Upper lobe of left lung (tissue), 6 donors: ENCODE measurements at places on chromosomes 7 and 10.

DNA sequence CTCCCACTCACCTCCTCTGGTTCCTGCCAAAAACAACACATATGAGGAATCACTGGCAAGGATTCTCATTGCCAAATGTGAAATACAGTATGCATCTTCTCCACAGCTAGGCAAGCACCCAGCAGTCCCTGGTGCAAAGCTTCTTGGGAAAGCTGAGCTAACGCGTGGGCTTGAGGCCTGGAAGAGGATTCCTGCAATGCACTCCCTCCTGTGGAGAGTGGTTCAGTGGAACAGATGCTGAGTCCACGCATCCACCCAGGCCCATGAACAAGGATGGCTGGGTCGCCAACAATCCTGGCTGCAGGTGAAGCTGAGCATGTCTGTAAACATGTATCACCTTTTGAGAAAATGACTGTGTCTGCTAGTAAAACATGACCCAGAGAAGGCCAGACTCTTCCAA lies 113.2 kb upstream of the CHST15 start:
- no peak for DNase-seq

- no peak for DNase-seq
Measured at GRCh38 chr10:35668865-35669650, 27.0 kb upstream of the FZD8 start.

- DNase-seq = no peak
Measured at GRCh38 chr7:23017309-23017708, 3.4 kb upstream of the HYCC1 start.

GRCh38 chr7:143331179-143331801 lies 15.4 kb downstream of the CLCN1 start:
- no peak for DNase-seq

DNA sequence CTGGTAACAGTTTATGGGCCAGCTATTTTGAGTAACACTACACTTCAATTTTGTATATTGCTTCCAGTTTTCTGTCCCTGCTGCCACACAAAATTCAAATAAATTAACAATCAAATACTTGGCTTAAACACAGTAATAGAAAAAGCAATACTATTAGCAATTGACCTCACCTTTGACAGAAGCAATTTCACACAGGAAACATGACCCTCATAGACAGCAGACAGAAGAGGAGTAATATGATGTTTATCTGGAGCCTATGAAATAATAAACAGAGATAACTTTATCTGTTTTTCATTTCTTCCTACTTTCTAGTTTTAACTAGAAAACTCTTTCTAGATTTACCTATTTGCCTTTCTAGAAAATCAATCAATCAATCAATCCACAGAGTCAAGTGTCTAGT lies 26.7 kb downstream of the MTPN start:
- DNase-seq = no peak

DNA sequence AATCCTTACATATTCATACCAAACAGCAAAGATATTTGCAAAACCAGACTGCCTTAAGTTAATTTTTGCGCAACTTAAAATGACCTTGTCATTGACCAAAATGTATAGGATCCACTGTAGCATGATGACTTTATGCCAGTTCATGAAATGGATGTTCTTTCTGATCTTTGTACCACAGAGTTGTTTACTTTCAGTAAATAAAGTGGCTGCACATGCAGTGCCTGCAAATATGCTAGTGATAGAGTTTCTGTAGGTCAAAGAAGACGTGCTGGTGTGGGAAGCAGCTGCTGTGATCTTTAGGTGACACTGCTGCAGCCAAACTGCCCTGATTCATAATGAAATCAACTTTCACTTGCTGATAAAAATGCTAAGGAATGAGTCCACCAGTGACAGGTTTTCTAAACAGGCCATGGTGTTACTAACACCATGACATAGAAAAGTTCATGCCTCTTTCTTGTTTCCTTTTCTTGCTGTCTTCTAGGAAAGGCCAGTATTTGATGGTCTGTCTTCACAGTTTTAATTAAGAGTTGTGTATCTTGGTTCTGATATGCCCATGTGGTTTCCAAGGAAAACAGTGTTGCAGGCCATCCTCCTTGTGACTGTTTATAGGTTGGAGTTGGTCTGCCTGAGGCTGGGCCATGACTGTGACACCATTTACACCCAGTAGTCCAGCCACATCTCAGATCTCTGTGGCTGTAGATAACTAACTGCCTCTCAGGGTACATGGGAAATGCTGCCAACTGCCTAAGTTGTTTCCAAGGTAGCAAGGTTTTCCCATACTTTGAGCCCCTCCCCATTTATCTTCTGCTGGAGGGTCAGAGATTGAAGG lies 62.5 kb downstream of the INSYN2A start:
- no peak for DNase-seq

DNA sequence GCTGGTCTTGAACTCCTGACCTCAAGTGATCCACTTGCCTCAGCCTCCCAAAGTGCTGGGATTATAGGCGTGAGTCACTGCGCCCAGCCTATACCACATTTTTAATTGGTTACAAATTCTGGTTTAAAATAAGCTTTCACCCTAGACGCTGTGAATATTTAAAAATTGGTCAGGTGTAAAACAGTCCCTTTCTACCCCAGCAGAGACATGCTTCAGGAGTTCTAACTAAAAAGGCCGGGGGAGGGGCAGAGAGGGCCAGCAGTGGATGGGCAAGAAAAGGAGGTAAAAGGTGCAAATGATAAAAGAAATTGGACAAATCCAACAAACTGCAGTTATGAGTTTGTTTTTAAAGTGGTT lies 70.0 kb downstream of the WAPL start:
- no peak for DNase-seq

DNA sequence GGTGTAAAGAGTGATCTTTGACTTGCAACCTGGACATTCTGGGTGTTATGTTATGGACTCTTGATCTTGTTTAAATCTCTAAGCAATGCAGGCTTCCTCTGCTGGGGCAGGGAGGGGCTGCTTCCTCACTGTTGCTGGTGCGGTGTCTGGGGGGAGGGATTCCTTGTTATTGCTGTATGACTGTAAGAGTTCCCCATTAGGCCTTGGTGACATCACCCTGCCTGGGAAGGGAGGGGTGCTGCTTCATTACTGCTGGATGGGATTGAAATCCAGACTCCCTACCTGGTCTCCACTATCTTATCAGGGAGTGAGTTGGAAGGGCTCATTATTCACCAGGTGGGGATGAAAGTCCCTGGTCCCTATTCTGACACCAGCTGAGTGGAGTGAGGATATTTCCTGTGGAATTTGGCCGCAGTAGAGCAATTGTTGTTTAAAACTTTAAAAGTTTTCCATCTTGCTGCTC lies 8.8 kb downstream of the OGDH start:
- no peak for DNase-seq

GRCh38 chr10:122503886-122504609 lies 42.7 kb downstream of the HTRA1 start:
- no peak for DNase-seq

DNA sequence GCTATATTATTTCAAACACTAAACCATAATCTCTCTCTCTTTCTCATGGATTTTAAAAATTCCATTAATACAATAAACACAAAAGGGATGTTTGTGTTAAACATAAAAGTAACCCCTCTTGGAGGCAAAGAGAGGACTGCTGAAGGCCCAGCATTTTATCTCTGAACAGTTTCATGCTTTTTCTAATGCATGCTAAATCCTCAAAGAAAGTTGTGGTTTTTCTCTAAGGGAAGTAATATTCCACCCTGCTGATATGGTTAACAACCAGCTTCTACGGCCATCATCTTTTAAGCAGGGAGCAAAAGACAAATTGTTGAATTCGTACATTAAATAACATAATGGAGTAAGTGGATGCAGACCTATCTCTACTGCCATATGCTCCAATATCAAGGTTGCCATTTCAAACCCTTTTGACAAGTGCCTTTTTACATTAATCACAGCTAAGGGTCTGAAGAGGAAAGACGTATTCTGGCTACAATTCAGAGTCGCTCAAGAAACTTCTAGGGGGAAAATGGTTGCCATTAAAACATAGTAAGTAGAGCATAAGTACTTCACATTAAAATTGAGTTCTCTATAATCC lies 103.1 kb downstream of the SLC25A13 start:
- DNase-seq = no peak

GRCh38 chr7:37916017-37916672 lies 472 bp downstream of the SFRP4 start:
- DNase-seq = peak; percentile 24

DNA sequence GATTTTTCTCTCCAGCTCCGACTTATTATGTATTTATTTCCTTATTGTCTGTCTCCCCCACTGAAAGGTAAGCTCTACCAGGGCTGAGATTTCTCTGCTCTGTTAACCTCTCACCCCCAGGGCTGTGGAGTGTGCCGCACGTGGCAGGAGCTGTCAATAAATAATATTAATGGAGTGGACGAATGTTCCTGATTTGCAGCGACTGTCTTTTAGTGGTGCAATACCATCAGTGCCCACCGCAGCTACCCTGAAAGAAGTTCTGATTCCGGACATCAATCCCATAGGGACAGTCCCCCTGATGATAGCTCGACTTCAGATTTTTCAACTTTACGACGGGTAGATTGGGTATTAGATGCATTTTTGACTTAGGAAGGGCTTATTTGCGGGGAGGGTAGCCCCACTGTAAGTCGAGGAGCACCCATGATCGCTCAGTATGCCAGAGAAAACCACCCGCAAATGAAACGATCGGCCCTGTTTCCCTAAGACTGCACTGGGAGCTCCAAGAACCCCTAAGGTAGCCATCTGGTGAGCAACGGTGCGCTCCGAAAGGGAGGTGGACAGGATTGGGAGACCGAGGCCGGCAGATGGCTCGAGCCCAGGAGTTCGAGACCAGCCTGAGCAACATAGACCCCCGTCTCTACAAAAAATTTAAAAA lies 986 bp upstream of the PPP2R2D start:
- DNase-seq = no peak

DNA sequence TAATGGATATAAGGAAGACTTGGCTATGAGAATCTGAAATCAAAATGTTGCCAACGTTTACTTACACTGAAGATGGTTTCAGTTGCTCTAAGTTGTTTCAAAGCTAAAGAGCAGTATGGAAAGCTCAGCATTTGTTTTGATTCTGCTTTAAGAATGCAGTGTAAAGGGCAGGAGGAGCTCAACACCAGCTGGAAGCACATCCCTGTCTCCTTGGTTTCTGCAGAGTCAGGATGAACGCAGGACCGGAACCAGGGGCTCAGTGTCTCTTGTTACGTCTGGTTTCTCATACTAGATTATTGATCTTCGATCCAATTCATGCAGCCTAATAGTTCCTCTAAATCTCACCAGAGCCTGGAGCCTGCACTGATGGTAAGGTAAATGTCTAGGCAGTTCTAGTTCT lies 24.1 kb downstream of the ZRANB1 start:
- no peak for DNase-seq

- no peak for DNase-seq
Measured at GRCh38 chr7:92736870-92737269, 99.5 kb downstream of the CDK6 start.

DNA sequence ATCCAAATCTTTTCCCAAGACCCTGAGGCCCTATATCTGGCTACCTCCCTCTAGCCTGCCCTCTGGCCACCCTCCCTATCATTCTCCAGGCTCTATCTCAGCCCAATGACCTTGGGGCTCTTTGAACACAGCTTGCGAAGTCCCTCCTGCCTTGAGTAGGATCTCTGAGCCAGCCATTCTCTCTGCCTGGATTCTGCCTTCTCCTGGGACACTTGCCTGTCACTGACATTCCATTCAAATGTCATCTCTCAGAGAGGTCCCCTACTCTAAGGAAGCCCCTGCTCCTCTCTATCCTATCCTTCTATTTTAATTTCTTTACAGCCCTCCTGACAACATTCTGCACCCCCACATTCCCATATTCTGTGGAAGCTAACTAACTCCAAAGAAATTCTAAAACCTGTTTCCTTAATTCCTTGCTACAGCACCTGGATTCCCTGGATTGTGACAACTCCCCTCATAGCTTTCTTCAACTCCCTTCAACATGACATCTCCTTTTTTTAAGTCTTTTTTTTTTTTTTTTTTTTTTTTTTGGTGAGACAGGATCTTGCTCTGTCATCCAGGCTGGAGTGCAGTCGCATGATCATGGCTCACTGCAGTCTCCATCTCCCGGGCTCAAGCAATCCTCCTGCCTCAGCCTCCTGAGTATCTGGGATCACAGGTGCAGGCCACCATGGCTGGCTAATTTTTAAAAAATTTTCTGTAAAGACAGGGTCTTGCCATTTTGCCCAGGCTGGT lies 81.0 kb upstream of the ASAH2 start:
- no peak for DNase-seq

DNA sequence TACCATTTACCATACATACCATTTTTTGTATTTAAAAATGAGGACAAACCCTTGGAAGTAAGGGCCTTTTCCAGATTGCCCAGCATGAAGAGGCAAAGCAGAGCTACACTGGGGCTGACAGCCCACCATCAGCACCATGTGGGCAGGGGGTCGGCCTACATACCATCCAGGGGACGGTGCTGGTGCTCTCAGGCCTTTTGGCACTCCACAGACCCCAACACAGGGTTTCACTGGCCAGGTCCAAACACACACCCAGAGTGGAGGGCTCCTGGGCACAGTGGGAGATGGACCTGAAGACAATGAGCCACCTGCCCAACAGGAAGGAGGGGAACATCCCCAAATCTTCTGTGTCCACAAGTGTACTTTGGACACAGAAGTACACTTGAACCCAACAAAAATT lies 69.2 kb upstream of the CAMK2B start:
- DNase-seq = no peak

DNA sequence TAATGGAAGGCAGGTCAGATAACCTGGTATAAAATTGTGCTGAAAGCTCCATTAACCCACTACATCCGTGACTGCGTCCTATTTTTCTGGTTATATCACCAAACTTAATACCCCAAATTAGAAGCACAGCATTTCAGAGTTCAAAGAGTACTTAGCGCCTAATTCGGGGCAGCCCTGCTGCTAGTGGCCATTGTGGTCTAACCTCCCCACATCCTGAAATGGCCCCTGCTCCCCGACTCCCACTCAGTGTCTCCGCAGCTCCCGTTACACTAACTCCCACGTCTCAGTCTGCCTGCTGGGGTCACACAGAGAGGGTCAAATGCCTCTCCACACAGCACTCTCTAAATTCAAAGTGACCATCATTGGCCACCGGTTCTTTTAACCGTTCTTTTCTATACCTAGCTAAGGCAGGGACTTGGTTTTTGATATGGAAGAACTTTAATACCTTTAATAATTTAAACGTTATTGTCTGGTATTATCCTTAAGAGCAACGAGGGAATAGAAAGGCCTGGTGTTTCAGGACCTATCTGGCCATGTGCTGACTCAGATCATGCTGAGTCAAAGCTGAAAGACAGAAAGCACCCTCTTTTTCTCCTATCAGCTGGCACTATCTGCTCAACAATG lies 117.1 kb downstream of the KMT2E start:
- no peak for DNase-seq

- DNase-seq = no peak
Measured at GRCh38 chr10:117014835-117015234, 9.8 kb upstream of the SHTN1 start.

DNA sequence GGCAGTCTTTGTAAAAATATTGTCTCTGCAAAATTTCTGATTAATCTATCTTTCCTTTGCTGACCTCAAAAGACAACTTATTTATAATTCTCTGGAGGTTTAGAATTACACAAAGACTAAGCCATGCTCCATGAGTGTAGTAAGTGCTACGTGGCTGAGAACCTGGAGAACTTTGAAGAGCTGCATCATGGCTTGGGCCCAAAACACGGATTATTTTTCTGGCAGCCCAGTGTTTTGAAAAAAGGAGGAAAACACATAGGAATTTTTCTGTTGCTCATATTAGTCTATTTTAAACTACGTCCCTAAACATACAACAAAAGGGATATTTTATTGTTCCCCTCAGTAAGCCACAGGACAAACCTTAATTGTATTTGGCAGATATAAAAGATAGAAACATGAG lies 360.7 kb upstream of the MYO3A start:
- DNase-seq = no peak

GRCh38 chr7:86814661-86815379 lies 171.1 kb downstream of the GRM3 start:
- DNase-seq = no peak
